ENCODE measurements at places on chromosomes 12 and 14.

DNA sequence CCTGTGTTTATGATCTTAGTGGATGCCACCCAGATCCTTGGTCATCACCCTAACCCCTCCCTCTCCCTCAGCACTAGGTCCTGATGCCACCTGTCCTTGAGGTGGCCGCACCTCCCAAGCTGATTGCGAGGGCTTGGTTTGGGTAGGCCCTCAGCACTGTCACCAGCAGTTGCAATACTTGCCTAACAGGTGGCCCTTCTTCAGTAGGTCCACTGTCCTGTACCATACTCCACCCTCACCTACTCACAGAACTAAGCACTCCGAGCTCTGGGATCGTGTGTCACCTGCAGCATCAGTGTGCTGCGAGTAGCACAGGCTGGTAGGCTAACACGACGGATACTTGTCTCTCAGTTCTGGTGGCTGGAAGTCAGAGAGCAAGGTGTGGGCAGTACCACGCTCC lies 14.0 kb upstream of the SERPINA12 start:
- no peak for DNase-seq

DNA sequence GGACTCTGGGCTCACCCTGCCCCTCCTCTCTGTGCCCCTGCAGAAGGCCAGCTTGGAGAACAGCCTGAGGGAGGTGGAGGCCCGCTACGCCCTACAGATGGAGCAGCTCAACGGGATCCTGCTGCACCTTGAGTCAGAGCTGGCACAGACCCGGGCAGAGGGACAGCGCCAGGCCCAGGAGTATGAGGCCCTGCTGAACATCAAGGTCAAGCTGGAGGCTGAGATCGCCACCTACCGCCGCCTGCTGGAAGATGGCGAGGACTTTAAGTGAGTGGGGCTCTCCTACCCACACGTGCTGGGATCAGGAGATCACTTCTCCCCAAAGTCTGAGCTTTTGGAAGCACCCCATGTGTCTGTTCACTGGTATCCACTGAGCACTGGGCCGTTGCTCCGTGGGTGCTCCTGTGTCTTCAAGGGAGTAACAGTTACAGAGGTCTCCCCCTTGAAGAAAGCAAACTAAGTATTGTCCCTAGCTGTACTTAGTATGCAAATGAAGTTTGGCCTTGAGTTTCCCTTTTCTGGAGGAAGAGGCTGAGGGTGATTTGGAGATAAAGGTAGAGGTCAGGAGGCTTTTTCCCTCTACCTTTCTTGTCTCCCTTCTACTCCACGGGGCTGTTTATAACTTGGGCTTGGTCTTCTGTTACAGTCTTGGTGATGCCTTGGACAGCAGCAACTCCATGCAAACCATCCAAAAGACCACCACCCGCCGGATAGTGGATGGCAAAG lies 3.3 kb downstream of the KRT18 start:
- no peak for DNase-seq

GRCh38 chr12:105596731-105597130 lies 266.2 kb downstream of the C12orf75 start:
- DNase-seq, result no peak

GRCh38 chr12:66555113-66555512 lies 123.8 kb downstream of the GRIP1 start:
- no peak for DNase-seq

- DNase-seq, result no peak
These were observed 1.7 kb upstream of the C12orf43 start for GRCh38 chr12:121017966-121018491.

GRCh38 chr14:81342850-81343580 lies 57.1 kb downstream of the STON2 start:
- DNase-seq, result no peak

GRCh38 chr14:87149583-87150354 lies 843.2 kb downstream of the GALC start:
- no peak for DNase-seq

- DNase-seq, result no peak
These were observed 39.0 kb downstream of the AKAP6 start for GRCh38 chr14:32368107-32368506.

DNA sequence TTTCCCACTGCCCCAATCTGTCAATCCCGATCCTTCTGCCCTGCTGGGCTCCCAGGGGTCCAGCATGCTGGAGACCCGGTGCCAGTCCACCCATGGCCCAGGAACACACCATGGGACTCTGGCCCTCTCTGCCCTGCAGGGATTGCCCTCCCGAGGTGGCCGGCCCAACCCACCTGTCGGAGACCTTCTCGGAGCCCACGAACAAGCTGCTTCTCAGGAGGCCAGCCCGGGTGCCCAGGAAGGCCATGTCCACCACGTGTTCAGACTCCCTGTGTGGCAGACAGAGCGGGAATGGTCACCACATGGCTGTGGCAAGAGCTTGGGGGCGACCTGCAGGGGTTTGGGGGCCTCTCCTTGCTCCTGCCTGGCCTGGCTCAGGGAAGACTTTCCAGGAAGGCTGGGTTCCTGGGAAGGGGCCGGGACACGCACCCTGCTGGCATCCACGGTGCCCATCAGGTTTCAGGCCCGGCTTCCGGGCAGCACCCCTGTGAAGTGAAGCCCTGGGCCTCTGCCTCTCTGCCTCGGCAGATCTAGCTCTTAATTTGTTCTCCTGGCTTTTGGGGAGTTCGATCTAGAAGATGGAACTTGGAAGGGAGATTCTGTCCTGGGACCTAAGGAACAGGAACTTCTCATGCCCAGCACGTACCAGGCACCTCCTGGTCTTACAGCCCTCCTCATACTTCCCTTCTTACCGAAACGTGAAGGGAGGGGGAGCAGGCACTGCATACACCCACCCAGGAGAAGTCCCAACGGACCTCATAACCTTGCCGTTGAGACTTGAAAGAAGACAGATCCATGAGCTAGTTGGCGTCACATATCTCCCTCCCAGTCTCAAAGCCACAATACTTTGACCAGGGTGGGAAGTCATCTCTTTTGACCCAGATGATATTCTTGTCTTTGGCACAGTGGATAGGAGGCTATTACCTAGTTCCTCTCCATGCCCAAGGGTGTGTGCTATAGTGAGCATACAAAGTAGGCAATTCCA lies 26.3 kb downstream of the LRTM2 start:
- no peak for DNase-seq

DNA sequence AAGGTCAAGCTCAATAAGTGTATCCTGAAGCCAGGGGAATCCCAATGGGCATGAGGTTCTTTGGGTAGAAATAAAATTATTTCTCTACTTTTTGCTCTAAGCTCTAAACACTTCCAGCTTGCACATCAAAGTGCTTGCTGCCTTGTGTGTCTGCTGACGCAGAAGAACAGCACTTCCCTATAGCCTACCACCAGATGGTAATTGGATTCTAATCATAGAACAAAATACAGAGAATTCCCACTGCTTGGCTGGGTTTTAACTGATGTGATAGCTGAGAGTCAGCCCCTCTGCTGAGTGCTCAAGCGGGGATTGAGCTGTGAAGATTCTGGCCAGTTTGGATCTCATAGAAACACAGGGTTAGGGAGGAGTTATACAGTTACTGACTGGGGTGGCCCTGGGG lies 132.4 kb upstream of the GZMB start:
- DNase-seq, result no peak

DNA sequence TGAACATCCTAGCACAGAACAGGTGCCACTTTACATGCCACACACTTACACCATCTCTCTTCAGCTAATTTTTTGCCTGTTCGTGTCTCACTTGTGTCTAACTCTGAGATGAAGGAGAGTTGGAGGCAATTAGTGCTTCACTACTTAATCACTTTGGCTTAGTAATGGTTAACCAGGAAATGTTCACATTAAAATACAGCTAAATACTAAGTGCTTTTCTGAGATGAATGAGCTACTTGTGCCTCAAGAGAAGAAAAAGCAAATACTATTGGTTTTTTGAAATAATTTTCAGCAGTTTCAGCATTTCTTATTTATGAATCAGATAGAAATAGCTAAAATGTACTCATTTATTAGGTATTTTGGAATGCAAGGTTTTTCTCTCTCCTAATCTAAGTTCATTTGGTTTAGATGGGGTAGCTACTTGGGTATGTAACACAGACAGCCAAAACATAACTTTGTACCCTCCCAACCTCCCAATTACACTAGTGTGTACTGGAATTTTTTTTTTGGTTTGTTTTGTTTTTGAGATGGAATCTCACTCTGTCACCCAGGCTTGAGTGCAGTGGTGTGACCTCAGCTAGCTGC lies 1474.1 kb upstream of the SEL1L start:
- DNase-seq, result no peak

DNA sequence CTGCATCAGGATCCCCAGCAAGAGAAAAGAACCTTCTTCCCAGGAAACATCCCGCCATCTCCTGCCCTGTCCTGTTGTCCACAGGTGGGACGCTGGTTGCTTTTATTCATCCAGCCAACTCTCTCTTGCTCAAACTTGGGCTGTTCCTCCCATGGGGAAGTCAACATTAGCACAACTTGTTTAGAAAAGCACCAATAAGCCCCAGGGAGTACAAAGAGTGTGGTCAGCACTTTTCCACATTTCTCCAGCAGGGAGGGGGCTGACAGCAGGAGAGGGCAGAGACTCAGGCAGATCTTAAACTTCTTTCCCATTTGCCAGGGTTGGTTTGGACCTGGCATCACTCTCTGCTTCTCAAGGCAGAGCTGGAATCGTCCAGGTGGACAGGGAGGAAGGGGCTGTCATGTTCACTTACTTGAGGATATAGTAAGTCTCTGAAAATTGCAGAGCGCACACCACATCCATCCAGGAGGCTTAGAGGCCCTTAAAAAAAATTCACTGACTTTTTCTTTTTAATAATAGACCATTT lies 74.9 kb downstream of the RBM19 start:
- DNase-seq, result no peak

GRCh38 chr12:62224601-62225000 lies 35.6 kb upstream of the USP15 start:
- DNase-seq, result no peak

DNA sequence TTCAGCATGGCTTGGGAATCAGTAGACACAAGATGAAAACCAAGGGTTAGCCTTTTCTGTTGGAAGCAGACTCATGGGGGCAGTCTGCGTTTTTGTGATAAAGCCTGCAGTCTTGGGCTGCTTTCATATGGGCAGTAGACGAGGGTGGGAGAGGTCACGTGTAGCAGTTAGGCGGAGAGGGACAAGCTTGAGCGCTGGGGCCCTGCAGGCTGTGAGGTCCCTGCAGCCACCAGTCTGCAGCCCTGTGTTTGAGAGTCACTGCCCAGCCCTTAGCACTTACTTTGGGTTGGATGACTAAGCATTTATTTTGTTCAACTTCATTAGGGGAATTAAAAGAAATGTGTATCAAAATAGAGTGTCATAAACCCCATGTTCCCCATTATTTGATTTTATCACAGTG lies 37.2 kb downstream of the EP400 start:
- DNase-seq, result no peak

GRCh38 chr14:73452341-73453186 lies 5.8 kb downstream of the NUMB start:
- no peak for DNase-seq

DNA sequence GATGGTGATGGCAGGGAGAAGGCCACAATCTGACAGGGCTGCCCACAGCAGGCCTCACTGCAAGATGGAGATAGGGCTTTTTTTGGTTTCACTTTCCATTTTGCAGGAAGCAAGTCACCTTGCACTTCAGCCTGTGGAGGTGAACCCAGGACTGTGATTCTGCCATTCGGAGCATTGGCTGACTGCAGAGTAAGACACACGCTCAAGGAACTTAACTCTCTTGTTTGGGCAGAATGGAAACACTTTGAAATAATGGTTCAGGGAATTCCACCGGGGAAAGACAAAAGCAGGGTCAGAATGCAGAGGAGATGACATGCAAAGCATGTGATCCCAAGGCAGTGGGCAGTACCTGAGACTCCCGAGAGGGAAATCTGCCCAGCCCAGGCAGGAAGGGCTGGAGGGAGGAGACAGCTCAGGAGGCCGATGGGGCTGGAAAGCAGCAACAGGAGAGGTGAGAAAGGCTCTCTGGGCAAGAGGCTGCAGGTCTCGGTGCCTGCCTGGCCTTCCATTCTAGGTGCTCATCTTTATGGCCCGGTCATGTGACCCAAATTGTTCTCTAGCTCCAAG lies 58.7 kb upstream of the PRMT8 start:
- DNase-seq, result no peak

- DNase-seq, result no peak
These were observed 104.5 kb downstream of the TMEM30B start for GRCh38 chr14:61176686-61177085.

DNA sequence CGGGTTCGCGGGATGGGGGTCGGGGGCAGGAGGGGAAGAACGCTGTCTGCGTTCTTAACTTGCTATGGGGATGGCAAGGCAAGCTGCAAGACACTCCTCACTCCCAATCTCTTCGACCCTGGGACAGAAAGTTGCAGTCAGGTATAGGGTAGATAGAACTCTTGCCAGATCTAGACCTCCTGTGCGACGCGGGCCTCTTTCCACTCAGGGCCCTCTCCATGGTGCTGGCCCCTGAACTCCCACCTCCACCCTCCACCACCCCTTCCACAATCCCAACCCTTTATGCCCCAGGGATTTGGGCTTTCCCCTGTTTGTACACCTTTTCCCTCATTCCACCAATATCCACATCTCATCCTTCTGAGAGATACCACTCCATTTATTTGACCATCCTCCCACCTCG lies 812 bp downstream of the NABP2 start:
- no peak for DNase-seq

- no peak for DNase-seq
These were observed 67.1 kb downstream of the GPR137C start for GRCh38 chr14:52619687-52620086.

DNA sequence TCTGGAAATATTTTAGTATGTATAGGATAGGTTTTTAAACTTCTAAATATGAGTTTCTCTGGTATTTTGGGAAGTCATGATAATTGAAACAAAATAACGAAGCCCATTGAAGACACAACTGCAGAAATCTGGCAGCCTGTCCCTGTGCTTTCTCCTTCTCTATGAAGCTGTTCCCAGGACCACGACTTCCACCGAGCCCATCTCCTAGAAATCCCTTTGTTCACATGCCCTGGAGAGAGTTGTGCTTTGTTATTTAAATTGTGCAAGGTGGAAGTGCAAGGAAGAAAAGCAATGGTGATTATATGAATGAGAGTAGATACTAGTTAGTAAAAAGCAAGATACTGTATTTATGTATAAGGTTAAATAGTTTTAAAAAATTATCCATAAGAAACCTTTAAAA lies 32.2 kb downstream of the STK38L start:
- DNase-seq, result no peak

DNA sequence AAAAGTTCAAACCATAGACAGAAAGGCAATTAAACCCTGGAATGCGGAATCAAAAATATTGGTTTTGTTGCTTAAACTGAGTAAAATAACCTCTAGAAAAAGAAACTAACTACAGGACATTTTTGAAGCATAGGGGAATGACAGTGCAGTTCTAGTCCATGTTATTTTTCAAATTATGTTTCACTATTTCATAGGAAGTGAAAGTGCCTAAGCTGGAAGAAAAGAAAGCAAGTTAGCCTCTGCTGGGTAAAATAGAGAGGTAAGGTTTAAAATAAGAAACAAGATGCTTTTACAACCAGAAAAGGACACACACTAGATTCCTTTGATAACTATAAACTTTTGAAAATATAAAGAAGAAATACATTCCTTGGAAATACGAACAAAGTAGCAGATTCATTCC lies 1.1 kb downstream of the CLECL1 start:
- DNase-seq, result no peak

DNA sequence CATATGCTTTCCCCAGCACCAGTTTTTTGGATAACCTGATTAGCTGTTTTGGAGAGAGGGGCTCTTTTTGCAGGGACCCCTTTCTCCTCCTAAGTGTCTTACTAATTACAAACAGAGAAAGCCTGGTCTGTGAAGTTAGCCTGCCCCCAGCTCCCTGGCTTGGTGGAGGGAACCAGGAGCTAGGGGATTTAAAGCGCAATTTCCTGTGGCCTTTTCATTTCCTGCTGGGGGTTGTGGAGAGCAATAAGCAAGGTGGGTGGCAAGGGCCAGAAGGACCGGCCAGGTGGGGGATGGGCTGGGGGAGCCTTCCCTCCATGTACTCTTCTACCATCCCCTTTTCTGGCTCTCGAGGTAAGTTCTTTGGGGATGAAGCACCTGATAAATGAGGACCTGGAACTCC lies 4.1 kb upstream of the CISTR start:
- DNase-seq, result no peak
